ENCODE measurements at places on chromosomes 1 and 21.

GRCh38 chr1:180211156-180211859 lies 18.8 kb upstream of the LHX4 start:
- DNase-seq: no peak

DNA sequence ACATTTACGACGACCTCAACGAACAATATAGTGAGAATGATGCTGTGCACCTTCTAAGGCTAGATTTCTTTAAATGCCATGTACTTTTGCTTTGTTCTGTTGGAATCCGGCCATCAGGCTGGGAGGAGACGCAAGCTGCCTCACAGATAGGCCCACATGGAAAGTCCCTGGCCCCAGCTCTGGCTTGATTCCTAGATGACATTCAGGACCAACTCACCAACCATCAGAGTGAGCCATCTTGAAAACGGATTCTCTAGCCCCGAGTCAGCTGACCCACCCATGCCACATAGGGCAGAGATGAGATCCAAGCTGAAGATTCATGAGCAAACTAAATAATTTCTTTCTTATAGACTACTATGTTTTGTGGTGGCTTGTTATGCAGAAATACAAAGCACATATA lies 164.4 kb downstream of the ZNF281 start:
- DNase-seq: no peak

DNA sequence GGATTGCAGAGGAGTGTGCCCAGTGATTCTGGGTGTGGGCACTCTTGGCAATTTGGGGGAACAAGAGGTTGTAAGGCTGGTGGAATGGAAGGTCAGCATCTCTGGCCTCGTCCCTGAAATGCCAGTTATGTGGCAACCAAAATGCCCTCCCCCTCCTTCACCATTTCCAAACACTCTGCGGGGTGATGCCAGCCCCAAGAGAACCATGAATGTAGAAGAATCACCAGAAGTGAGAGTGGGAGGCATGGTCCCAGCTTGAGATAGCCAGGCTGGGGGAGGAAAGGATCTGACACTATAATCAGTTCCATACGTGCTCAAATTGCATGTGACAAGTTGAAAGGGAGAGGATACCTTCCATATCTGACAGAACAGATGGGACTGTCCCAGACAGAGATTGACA lies 88.7 kb upstream of the EDN2 start:
- no peak for DNase-seq

GRCh38 chr1:108830119-108831008 lies 26.5 kb downstream of the AKNAD1 start:
- DNase-seq: no peak

- no peak for DNase-seq
Measured at GRCh38 chr1:154263465-154264332, 8.7 kb upstream of the HAX1 start.

GRCh38 chr1:9629445-9630201 lies 21.9 kb upstream of the PIK3CD start:
- no peak for DNase-seq

- DNase-seq: no peak
Measured at GRCh38 chr1:166080277-166080966, 86.4 kb downstream of the FAM78B start.

- DNase-seq: no peak
Measured at GRCh38 chr21:28776251-28776650, 216.4 kb downstream of the LTN1 start.

DNA sequence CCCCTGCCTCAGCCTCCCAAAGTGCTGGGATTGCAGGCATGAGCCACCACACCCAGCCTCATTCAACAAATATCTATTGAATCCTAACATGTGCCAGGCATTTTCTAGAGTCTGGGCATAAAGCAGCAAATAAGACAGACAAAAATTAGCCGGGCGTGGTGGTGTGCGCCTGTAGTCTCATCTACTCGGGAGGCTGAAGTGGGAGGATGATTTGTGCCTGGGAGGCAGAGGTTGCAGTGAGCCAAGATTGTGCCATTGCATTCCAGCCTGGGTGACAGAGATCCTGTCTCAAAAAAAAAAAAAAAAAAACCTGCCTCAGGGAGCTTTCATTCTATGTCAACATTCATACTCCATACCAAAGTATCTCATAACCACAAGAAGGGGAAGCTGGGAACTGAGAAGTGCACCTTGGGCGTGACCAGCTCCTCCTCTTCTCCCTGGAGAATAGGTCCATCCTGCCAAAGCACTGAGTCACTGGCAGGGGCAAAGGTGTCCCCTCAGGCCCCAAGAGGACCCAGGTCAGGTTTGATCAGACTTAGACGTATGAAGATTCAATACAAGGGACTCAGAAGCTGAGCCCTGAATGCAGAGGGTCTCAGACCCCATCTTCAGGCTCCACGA lies 36.8 kb upstream of the PPP1R15B start:
- no peak for DNase-seq

GRCh38 chr1:25793585-25794170 lies 6.3 kb upstream of the SELENON start:
- no peak for DNase-seq

DNA sequence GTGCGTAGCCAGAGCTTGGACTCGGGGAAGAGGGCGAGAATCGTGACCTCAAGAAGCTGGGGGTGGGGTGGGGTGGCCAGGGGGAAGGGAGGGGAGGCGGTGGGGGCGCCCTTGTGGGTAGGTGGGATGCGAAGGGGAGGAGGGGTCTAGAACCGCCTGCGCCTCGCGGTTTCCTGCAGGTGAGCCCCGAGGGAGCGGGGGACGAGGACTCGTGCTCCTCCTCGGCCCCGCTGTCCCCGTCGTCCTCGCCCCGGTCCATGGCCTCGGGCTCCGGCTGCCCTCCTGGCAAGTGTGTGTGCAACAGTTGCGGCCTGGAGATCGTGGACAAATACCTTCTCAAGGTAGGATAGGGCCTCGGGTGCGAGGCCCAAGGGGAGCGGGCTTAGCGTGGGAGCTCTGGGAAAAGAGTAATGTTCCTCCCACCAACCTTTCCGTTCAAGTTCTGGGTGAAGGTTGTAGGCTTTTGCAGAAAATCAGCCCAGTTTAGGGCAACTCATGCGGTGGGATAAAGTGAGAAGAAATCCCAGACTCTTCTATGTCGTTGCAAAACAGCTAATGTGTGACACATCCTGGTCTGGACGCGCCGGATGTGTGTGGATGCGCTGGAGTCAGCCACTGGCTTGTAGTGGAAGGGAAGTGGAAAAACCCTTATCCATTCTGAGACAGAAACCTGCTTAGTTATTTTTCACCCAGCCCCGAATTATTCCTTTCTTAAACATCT lies 2.9 kb downstream of the LHX8 start:
- no peak for DNase-seq

DNA sequence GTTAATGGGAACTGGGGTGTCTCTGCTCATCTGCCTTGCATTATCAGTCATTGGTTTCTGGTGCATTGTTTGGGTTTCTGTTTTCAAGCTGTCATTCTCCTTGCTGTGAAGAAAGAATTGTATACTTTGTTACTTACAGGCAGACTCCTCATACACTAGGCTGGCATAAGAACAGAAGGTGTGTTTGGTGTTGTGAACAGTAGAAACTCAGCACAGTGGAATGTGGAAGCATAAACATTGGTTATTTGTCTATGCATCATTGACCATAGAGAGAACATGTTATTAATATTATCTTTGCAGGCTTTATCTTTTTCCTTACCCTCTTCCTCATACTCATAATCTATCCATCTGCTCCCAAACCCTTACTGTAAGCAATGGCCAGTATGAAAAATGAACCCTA lies 18.2 kb downstream of the C1orf87 start:
- DNase-seq: no peak

DNA sequence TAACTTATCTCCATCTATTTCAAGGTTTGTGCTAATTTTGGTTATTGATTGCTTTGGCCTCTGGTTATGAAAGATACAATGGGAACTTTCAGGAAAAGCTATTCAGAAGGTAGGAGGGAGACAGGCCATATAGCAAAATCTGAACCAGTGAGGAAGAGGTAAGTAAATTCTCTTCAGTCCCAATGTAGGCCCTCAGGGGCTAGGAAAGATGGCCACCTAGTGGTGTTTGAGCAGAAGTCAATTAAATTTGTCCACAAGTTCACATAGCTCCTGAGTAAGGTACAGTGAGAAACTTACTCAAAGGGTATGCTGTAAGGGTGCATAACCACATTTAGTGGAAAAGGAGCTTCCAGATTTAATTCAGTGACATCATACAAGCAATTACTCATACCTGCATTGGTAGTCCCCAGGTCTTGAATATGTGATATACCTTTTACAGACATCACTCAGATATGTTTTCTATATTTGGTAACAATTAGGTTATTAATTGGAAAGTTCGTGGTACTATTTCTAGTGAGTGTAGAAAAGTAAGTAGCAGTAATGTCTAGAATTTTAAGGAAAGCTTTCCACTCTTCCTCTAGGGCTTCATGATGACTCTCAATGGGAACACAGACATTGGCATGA lies 21.4 kb upstream of the FMO1 start:
- peak; percentile 69 for DNase-seq

GRCh38 chr21:28247454-28248020 lies 745.1 kb downstream of the LTN1 start:
- DNase-seq: no peak

GRCh38 chr1:165857046-165857801 lies 29.8 kb downstream of the UCK2 start:
- DNase-seq: no peak

DNA sequence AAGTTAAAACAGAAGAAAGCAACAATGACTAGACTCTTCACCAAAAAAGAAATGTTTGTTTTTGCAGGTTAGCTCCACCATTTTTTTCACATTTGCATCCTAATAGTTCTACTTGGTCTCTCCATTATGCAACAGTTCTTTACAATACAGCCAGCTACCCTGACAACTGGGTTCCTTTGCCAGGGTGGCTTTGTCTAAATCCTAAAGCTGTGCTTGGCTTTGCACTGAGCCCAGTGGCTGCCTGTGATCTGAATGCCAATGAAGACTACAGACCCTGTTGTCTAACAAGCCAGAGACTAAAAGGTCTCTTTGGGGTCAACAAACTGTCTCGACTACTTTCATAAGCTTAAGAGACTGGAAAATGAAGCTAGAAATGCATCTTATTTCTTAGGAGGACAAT lies 112.0 kb downstream of the AKT3 start:
- peak; percentile 9 for DNase-seq

DNA sequence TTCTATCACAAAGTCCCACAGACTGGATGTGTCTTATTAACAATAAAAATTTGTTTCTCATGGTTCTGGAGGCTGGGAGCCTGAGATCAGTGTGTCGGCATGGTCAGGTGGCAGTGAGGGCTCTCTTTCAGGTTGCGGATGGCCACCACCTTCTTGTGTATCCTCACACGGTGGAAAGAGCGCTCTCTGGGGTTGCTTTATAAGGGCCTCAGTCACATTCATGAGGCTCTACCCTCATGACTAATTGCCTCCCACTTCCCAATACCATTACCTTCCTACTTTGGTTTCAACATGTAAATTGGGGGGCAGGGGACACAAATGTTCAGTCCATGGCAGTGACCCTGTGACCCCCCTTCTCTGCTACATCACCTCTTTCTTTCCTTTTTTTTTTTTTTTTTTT lies 20.7 kb upstream of the MX1 start:
- DNase-seq: no peak

- DNase-seq: no peak
Measured at GRCh38 chr1:169110689-169111447, 4.4 kb downstream of the ATP1B1 start.

DNA sequence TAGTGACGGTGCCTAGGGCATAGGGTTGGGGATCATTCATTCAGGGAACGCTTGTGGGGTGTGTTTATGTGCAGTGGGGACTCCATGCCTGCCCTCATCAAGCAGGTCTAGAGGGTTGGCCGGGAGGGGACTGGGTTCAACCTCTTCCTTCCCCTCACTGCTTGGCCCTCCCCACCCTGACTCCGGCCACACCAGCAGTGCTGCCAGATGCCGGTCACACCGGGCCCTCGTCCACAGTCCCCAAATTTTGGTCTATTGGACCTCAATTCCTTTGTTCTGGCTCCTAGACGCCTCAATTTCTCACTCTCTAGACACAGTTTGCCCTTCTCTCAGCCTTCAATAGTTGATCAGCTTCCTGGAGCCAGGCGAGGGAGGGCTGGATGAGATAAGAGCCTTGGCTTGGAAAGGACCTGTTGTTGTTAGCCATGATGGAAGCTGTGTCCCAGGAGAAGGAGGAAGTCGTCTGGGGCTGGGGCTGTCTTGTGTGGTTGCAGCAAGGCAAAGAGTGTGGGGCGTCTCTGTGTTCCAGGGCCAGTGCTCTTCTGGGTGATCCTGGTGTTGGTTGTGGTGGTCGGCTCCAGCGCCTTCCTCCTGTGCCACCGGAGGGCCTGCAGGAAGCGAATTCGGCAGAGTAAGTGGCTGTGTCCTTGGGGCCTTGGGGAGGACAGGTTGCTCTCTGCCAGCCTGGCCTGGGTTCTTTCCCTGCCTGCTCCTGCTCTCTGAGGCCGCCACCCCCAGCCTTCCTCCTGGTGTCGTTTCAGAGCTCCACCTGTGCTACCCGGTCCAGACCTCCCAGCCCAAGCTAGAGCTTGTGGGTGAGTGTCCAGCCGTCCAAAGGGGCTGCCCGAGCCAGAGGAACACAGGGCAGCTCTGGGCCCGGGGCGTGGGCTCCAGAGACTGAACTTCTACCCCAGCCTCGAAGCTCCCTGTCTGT lies 41.1 kb upstream of the TNFRSF1B start:
- DNase-seq: no peak

- no peak for DNase-seq
Measured at GRCh38 chr1:203969846-203970245, 103.1 kb upstream of the SOX13 start.

DNA sequence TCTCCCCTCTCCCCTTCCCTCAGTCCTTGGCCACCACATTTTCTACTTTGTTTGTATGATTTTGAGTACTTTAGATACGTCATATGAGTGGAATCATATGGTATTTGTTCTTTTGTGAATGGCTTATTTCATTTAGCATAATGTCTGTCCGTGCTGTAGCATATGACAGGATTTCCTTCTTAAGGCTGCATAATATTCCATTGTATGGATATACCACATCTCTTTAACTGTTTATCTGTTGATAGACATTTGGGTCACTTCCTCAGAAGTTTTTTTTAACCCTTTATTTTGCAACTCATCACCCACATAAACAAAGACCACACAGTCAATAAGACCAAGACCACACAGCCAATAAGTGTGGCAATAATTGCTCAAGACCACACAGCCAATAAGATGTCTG lies 24.9 kb downstream of the FAM163A start:
- DNase-seq: no peak

- peak; percentile 70 for DNase-seq
Measured at GRCh38 chr1:21782349-21782867, 541 bp downstream of the USP48 start.

- DNase-seq: no peak
Measured at GRCh38 chr1:17200756-17201155, 4.2 kb upstream of the PADI1 start.

GRCh38 chr1:119829625-119830024 lies 18.4 kb upstream of the REG4 start:
- DNase-seq: peak; percentile 79
